Stimulated activated CD4-positive, alpha-beta T cell treated with anti-CD3 and anti-CD28 coated beads, Interleukin-1b, Interleukin-23, amount 100 ng/mL, for 1 hour (primary cell): ENCODE measurements at places on chromosomes 1 and 21.

GRCh38 chr1:56236688-56237087, 342.7 kb downstream of the PLPP3 start:
- DNase-seq: no peak

- DNase-seq: no peak
These were observed 8.9 kb upstream of the CELSR2 start for GRCh38 chr1:109240158-109241152.

DNA sequence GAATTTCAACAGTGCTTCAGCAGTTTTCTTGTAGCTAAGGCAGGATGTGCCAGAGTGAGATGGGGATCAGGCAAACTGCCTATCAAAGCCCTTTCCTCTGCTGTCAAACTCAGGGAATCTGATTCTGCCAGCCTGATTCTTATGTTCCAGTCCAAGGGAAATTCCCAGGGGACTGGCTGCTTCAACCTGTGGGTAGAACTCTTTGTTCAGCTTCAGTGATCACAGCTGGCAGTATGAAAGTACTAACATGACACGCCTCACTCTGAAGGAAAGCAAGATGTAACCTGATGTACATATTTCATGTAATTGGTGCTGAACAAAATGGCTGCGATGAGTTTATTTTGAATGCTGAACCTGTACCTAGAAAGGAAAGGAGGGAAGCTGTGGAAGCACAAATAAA, 40.1 kb upstream of the SLC5A9 start:
- DNase-seq: no peak

- DNase-seq: no peak
These were observed 126.5 kb upstream of the USH2A start for GRCh38 chr1:216549796-216550195.

DNA sequence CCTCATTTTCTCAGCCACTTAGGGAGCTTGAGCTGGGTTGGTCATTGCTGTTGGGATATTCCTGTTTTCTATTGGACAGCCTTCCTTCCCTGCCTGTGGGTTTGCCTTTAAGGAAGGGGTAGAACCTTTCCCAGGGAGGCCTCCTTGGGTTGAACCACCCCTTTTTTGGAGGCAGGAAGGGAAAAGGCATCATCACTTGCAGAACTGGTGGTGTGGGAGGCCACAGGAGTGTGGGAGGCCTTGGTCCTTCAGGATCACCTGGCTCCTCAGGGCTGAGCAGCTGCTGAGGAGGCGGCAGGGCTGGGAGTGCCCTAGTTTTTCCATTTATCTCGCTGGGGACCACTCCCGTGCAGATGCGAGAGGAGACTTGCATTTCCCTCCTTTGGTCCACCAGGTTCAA, 667 bp upstream of the CYB561D1 start:
- no peak for DNase-seq

DNA sequence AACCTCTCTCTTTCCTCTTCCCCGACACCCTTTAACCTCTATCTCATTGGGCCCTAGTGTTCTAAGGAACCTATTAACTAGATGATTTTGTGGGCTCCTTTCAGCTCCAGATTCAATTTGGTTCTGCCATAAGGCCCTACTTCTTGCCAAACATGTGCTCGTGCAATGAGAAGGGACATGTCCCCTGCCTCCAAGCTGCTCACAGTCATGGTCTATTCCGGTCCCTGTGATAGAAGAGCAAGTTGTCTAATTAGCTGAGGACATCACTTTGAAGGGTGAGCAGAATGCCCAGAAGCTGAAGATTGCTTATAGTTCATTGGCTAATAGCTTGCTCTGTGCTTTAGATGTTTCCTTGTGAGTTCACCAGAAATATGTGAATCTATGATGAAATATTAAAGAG, 76.2 kb downstream of the ZNF648 start:
- no peak for DNase-seq

DNA sequence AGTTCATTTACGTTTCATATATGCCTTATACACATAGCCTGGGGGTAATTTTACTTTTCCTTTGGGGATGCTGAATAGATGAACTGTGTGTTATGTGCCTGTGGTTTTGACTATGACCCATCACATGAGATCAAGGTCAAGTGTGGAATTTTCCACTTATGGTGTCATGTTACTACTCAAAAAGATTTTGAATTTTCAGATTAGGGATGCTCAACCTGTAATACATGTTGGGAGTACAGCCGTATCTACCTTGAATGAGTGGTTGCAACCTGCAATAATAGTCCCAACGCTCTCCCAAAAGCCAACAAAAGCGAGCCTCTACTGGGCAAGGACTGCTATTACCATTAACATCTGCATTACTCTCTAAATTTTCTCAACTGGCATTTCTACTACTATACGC, 68.5 kb upstream of the SDC3 start:
- no peak for DNase-seq

DNA sequence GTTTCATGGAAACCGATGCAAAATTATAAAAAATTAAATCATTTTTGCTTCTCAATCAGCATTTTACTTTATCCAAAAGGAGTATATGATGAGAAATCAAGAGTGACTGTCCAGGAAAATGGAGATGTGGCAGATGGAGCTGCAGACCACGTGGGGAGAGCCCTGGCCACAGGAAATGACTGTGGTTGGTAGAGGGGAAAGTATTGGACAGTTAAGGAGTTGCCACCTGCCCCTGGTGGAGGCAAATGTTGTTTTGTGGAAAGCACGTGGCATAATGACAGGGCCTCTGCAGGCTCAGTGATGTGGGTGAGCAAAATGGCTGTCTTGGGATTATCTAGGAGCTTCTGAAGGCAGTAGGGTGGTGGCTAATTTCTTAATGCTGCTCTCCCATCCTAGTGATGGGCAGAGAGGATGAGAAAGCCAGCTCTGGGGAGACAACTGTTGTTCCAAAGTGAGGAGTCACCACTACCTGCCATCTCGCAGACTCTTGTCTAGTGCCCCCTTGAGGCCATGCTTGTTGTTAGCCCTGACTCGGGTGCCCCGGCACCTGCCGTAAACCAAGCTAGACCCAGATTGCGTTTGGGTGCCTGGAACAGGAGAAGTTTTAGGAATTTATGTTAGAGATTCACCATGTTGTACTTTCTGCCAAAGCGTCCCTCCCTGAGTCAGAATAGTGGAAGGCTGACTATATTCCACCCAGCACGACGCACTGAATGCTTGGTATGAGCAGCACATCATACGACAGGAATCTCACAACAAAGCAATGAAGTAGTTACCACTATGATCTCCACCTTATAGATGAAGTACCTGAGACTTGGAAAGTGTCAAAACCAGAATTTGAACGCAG, 144.0 kb downstream of the ROR1 start:
- no peak for DNase-seq

DNA sequence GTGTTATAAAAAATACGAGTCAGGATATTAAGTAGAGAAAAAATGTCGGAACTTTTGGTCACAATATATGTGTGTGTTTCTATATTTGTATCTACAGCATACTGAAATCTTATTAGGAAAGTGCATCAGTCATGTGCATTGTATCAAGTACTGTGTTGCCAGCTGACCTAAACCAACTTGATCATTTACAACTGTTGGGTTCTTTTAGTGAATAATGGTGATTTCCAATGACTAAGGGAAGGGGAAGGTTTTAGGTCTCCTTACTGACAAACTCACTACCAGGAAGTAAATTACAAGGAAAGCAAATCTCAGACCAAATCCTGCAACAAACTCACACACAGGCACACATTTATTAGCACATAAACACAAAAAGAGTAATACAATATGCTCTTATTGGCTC, 142.7 kb downstream of the TSEN15 start:
- DNase-seq: no peak

DNA sequence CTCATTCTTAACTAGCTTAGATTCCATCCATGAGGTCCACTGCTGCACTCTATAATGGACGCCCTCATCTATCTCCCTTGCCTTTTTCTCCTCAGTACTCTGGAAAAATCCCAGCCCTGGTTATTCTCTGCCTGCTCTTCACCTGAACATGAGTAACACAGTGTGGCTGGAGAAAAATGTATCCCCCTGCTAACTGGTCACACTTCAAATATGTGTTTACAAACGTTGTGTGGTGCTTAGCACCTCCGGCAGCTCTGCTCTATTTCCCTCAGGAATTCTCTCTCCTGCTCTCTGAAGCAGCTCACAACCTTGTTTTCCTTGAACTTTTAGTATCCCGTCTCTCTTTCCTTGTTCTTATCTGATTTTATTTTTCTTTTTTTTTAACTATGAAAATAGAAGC, 4.1 kb downstream of the SCCPDH start:
- DNase-seq: no peak

DNA sequence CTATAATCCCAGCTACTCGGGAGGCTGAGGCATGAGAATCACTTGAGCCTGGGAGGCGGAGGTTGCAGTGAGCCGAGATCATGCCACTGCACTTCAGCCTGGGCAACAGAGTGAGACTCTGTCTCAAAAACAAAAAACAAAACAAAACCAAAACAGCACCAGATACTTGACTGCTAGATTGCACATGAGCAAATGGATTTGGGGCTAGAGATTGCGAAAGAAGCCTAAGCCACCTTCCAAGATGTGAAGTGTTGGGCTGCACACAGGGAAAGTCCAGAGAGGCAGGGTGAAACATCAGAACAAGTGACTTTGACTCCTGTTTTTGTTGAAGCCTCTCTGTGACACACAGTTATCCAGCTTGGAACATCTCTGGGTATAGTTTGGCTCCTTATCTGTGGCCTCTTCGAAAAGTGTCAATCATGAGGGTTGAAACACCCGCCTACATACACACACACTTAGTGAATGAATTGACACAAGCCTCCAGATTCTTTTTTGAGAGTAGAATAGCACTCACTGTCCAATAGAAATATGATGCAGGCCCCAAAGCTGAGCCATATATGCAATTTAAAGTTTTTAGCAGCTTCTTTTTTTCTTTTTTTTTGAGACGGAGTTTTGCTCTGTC, 34.2 kb upstream of the GPR137B start:
- DNase-seq: no peak

DNA sequence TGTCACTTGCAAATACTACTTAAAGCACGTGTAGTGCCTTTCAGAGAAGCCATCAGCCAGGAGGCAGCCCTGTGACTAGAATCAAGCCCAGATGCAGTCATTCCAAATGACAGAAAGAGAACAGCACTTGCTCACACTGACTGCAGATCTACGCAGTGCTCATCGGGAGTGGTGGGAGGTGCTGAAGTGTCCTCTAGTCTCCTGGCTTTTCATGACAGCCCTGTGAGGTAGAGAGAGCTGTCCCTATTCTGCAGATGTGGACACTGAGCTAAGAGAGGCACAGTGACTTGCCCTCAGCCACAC, 62.3 kb upstream of the EDN2 start:
- no peak for DNase-seq

DNA sequence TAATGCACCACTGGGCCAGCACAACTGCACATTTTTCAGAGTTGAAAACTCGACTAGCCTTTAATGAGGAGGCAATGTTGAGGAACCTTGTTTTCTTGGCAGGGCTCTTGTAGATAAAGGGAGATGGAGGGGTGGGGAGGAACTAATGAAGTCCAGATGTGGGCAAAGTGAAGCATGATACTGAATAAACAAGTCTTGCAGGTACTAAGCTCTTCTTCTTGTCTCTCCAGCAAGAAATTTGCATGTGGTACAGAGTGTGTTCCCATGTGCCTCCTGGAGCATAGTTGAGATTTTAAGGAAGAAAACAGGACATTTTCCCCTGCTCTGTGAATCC, 47.0 kb downstream of the PLPP3 start:
- DNase-seq: no peak

DNA sequence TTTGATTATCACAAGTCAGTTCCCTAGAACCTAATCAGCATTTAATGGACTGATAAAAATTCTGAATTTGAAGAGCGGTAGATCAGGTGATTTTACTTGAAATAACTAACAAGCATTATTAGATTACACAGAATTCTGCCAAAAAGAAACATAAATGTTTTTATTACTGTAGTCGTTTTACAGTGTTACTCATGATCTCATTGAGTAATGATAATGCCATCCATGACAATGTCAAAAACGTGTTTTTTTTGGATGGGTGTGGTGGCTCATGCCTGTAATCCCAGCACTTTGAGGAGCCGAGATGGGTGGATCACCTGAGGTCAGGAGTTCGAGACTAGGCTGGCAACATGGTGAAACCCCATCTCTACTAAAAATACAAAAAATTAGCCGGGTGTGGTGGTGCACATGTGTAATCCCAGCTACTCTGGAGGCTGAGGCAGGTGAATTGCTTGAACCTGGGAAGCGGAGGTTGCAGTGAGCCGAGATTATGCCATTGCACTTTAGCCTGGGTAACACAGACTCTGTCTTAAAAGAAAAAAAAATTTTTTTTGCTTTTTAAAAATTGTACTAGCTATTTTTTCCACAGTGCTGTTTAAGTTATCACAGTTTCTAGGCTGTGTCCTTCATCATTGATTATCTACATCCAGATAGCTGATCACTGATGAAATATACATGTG, 56.6 kb downstream of the LAMC1 start:
- no peak for DNase-seq

DNA sequence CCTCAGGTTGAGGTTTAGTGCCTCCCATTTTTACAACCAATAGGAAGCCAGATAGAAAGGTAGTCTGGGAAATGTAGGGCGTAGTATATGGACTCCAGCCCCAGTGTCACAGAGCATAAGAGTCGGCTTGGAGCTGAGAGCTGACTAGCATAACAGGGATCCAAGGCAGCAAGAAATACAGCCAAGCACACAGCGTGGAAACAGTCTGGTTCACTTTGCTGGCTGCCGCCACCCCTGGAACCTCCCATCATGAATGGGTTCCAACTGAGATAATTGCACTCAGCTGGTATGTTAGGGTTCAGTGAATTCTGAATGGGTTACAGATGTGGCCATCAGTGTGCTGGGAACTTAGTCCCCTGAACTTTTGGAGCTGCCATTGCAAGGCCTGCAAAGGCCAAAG, 76.7 kb upstream of the GPR88 start:
- no peak for DNase-seq

- no peak for DNase-seq
These were observed 60.6 kb downstream of the SCCPDH start for GRCh38 chr1:246784621-246785493.

DNA sequence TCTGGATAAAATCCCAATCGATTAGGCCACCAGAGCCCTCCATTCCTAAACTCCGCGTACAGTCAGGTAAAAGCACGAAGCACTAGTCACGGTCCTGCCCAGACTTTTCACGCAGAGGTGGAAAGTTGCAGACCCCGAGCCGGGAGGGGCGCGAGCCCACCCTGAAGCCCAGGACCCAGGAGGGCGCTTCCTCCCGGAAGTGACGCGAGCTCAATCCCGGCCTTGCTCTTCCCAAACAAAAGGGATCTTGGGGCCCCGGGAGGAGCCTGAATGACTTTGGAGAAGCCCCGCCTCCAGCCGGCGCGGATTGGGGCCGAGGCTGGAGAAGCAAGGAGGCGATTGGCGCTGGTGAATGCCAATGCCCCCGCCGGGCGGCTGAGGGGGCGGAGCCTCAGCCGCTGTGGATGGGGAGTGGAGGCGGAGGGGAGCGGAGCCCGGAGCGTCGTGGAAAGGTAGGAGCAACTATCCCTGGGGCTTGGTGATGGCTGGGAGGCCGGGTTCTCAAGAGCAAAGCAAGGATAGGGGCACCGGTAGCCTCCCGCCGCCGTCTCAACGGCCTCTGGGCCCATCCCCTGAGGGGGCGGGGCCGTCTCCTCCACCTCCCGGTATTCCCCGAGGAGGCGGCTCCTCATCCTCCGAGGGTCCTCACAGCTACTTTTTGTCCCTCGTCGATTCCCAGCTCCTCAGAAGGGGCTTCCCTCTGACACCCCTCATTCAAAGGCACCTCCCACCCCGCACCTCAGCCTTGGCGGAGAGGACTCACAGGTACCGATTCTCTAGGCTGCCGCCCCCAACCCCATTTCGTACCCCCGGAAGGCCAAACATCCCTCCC, at the start of gene CTTNBP2NL:
CTTNBP2NL (plus strand) TSS at position 394 of the 832 bp plus-strand sequence. CDS start 19,952 bp downstream, outside the sequence.
- peak; percentile 45 for DNase-seq
